ENCODE measurements at places on chromosomes 11 and 22.

DNA sequence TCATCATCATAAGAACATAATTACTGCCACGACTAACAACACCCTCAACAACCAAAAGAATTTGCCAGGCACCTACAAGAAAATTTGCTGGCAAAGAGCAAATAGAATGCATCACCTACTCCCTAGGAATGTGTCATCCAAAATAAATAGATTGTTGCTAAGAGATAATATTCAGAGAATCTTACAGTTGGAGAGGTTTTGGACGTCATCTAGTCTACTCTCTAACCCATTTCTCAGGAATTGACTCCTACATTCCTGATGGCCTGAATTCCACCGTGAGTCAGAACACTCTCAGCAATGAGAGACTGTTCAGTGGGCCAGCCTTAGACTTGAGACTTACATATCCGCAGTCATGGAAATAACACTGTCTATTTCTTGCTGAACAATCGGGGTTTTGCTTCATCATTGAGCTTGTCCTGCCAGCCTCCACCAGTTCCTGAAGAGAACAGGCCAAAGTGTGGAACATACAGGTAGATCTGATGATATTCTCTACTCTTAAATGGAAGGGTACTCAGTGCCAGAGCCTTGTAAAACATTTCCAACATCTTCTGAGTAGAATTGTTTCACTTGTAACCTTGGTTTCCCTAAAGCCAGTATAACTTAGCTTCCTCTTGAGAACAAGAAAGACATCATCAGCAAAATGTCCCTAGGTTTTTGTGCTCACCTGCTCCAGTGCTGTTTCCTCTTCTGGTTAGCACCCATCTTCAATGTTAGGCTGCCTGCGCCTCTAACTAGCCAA lies 8.3 kb downstream of the KIRREL3 start:
- no peak overlapping the region for H3K4me3 ChIP-seq
- no peaks in the 10 kb centered on the region for H3K4me1 ChIP-seq
- H3K27ac ChIP-seq, result no peak overlapping the region
- no peaks in the 10 kb centered on the region for H3K36me3 ChIP-seq
- DNase-seq, result no peak

DNA sequence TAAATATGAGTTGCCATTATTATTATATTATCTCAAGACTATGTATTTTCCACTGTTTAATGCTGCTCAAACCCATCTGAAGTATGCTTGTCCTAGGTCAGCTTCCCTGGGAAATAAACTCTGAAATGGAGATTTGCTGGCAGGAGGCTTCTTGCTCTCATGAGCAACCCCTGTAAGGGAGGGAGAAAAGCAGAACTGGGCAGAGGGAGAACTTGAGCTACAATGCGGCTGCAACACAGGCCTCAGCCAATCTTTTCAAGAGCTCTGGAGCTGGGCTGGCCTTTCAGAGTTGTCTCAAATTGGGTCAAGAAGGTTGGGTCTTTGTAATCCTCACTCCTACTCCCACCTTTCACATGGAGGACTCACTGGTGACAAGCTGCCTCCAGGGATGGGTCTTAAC lies 412.6 kb downstream of the TENM4 start:
- H3K4me3 ChIP-seq, result no peak overlapping the region
- no peak overlapping the region for H3K27ac ChIP-seq
- no peaks in the 10 kb centered on the region for H3K36me3 ChIP-seq
- no peaks in the 10 kb centered on the region for H3K4me1 ChIP-seq

GRCh38 chr11:623999-624704 lies 603 bp downstream of the CDHR5 start:
- H3K4me3 ChIP-seq, result no peak overlapping the region
- DNase-seq, result no peak
- H3K4me1 ChIP-seq, result no peaks in the 10 kb centered on the region
- no peaks in the 10 kb centered on the region for H3K27me3 ChIP-seq
- peaks cover 7% of the 10 kb centered on the region for H3K36me3 ChIP-seq

DNA sequence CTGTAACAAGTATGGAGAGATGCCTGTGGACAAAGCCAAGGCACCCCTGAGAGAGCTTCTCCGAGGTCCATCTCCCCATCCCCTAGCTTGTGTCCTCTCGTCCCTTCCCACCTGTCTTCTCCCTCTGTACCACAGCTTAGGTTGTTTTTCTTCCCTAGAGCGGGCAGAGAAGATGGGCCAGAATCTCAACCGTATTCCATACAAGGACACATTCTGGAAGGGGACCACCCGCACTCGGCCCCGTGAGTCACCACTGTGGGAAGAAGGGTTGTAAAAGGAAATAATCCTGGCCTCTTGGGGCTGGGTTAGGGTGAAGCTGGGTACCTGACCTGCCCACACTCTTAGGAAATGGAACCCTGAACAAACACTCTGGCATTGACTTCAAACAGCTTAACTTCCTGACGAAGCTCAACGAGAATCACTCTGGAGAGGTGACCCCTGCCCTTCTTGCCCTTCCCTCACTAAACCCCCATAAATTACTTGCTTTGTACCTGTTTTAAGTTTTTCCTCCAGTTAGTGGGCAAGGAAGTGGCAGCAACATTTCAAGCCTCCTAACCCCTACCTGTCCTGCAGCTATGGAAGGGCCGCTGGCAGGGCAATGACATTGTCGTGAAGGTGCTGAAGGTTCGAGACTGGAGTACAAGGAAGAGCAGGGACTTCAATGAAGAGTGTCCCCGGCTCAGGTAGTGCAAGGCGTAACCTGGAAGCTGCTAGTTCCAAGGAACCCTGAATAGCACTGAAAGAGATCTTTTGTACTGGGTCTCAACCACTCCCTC lies 3.1 kb downstream of the TAF10 start:
- H3K4me1 ChIP-seq, result peaks cover 71% of the 10 kb centered on the region
- H3K27ac ChIP-seq, result no peak overlapping the region
- H3K36me3 ChIP-seq, result peaks cover 46% of the 10 kb centered on the region
- peak; percentile 2 for DNase-seq
- no peak overlapping the region for H3K4me3 ChIP-seq

GRCh38 chr22:25564320-25564978 lies at the start of gene GRK3:
Gene GRK3 (plus strand): TSS chr22:25564675. CDS start chr22:25565041, 366 bp downstream.
- H3K27me3 ChIP-seq, result peaks cover 29% of the 10 kb centered on the region
- H3K36me3 ChIP-seq, result no peaks in the 10 kb centered on the region
- peak; percentile 80 for DNase-seq
- peak within 1 kb of the TSS; percentile 47 for H3K27ac ChIP-seq

GRCh38 chr11:9046481-9046880 lies 42.7 kb upstream of the NRIP3 start:
- no peak overlapping the region for H3K27ac ChIP-seq
- peaks cover 20% of the 10 kb centered on the region for H3K27me3 ChIP-seq
- no peaks in the 10 kb centered on the region for H3K36me3 ChIP-seq
- no peak overlapping the region for H3K4me3 ChIP-seq

DNA sequence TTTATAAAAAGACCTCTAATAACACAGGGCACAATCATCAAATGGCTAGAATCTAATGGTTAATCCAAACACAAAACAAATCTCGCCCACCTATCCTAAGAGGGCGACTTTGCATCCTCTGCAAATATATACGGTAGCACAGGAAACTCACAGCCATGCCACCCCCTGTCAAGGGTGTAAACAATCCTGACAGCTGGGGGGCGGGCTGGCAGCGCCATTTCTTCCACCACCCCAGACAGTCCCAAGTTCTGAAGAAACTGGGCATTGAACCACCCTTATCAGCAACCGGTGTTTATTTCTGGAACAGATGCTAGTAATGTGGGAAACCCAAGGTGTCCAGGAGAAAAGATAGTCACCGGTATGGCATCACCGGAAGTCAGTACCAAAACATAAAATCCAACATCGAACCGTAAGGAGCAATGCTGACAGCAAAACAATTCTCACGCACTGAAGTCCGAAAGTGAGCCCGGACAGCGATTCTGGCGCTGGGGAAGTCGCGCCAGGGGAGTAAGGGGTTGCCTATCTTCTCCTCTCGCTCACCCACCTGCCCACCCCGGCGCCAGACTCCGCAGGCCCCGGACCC lies 825 bp downstream of the FBXO3 start:
- peaks cover 27% of the 10 kb centered on the region for H3K4me1 ChIP-seq
- DNase-seq, result peak; percentile 51
- peak overlapping the region; percentile 72 for H3K27ac ChIP-seq
- peaks cover 13% of the 10 kb centered on the region for H3K36me3 ChIP-seq

- H3K27ac ChIP-seq, result no peak overlapping the region
- no peaks in the 10 kb centered on the region for H3K4me1 ChIP-seq
- peaks cover 63% of the 10 kb centered on the region for H3K36me3 ChIP-seq
These were observed 30.9 kb upstream of the BAIAP2L2 start for GRCh38 chr22:38141217-38141973.

GRCh38 chr11:116826751-116827431 lies 2.8 kb upstream of the APOC3 start:
- DNase-seq, result no peak
- no peak overlapping the region for H3K4me3 ChIP-seq
- no peaks in the 10 kb centered on the region for H3K27me3 ChIP-seq
- H3K36me3 ChIP-seq, result no peaks in the 10 kb centered on the region

DNA sequence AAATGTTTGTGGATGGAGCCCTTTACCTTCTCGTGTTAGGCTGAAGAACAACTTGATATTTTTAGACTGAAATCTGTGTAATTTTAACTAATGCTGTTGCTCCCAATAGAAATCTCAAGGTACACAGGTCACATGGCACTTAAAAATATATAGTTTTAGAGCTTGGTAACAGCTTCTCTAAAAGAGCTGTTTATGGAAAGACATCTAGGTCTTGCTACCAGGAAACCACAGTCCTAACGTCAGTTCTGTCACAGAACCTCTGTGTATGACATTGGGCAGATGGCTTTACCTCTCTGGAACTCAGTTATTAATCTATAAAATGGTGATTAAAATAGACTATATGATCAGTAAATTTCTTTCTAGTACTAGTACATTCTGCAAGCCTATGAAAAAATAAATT lies 35.4 kb downstream of the PAK1 start:
- no peaks in the 10 kb centered on the region for H3K36me3 ChIP-seq
- H3K27me3 ChIP-seq, result no peaks in the 10 kb centered on the region
- no peaks in the 10 kb centered on the region for H3K4me1 ChIP-seq
- H3K27ac ChIP-seq, result no peak overlapping the region
- no peak overlapping the region for H3K4me3 ChIP-seq
- DNase-seq, result no peak

DNA sequence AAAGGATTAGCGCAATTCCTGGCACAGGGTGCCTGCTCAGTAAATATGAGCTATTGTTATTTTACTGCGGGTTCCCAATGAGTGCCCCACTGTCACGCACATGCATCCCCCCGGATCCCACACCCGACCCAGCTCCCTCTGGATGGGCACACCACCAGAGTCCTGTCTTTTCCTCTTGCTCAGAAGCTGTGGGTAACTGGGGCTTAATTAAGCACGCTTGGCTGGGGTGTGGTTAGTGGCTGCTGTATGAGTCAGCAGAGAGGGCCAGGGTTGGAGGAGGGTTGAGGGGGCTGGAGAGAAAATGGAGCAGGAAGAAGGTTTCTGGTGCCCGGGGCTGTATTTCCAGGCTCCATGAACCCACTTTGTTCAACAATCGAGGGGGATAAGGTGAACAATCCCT lies 30.3 kb upstream of the NECTIN1 start:
- no peak overlapping the region for H3K4me3 ChIP-seq
- no peaks in the 10 kb centered on the region for H3K4me1 ChIP-seq
- no peaks in the 10 kb centered on the region for H3K36me3 ChIP-seq
- H3K27ac ChIP-seq, result no peak overlapping the region
- peaks cover 15% of the 10 kb centered on the region for H3K27me3 ChIP-seq
- no peak for DNase-seq

DNA sequence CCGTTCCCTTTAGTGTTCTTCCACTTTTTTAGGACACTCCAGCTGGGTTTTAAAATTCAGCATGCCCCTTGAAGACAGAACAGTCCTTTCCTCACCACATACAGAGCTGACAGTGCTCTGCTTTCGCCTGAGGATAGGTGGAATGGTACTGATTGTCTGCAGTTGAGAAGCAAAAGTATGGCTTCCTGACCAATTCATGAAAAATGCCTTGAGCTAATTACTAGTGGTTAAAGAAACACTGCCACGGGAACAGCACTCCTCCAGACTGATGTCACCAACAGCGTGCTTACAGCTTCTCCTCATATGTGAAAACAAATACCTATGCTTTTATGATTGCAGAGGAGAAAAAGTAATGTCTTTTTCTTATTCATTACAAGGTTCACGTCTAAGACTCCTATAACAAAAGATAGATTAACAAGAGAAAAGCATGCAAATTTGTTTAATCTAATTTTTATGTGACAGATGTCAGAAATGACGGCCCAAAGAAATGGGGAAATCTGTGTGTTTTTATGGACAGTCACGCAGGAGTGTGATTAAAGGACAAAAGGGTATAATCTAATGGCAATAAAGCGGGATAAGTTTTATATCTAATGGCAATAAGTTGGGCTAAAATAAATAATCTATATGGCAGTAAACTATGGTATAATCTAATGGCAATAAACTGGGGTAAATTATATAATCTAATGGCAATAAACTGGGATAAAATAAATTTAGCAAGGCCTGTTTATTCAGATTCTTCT lies 123.4 kb upstream of the ARHGAP42 start:
- no peak overlapping the region for H3K27ac ChIP-seq
- no peak for DNase-seq
- H3K4me1 ChIP-seq, result no peaks in the 10 kb centered on the region
- H3K27me3 ChIP-seq, result no peaks in the 10 kb centered on the region
- no peak overlapping the region for H3K4me3 ChIP-seq

- H3K4me1 ChIP-seq, result peaks cover 32% of the 10 kb centered on the region
- H3K27me3 ChIP-seq, result no peaks in the 10 kb centered on the region
- no peak overlapping the region for H3K4me3 ChIP-seq
- no peak for DNase-seq
- peak overlapping the region; percentile 74 for H3K27ac ChIP-seq
These were observed 5.7 kb upstream of the MYBPC3 start for GRCh38 chr11:47357985-47358730.

- no peak overlapping the region for H3K27ac ChIP-seq
- no peaks in the 10 kb centered on the region for H3K27me3 ChIP-seq
- H3K36me3 ChIP-seq, result no peaks in the 10 kb centered on the region
- H3K4me3 ChIP-seq, result no peak overlapping the region
These were observed 264.8 kb downstream of the INSC start for GRCh38 chr11:15379483-15379882.

GRCh38 chr11:68166969-68167368 lies 45.8 kb upstream of the CHKA start:
- H3K27me3 ChIP-seq, result no peaks in the 10 kb centered on the region
- no peak overlapping the region for H3K27ac ChIP-seq
- no peak for DNase-seq
- no peak overlapping the region for H3K4me3 ChIP-seq
- H3K4me1 ChIP-seq, result no peaks in the 10 kb centered on the region
- H3K36me3 ChIP-seq, result peaks cover 81% of the 10 kb centered on the region

All from DND-41 (cell line).